ENCODE measurements at places on chromosomes 2 and 18.

GRCh38 chr2:224956706-224957105 is 85.6 kb downstream of the DOCK10 start:
- no peak for DNase-seq

DNA sequence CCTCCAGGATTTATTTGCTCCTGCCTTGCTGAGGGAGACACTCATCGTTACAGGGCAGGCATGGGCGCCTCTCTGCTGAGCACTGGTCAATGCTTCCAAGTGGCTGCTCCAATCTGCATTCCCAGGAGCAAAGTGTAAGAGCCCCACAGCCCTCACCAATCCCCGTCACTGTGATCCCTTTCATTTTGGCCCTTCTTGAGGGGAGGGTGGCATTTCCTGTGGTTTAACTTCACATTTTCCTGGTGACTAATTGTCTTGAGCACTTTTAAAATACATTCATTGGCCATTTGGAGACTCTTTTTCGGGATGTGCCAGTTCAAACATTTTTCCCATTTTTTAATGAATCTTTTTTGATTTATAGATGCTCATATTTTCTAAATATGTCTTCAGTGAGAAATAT is 33.0 kb downstream of the TPO start:
- no peak for DNase-seq

- DNase-seq, result peak; percentile 80
Observed at GRCh38 chr2:218292048-218293014, at the start of gene TMBIM1. TMBIM1 (minus strand) TSS chr2:218292503; CDS start chr2:218282141, 10,362 bp downstream.

GRCh38 chr2:61841286-61841685 is 12.6 kb downstream of the FAM161A start:
- DNase-seq, result no peak

GRCh38 chr2:191910518-191910917 is 63.6 kb upstream of the CAVIN2 start:
- DNase-seq, result no peak

GRCh38 chr18:78006774-78007260 is 757.2 kb downstream of the GALR1 start:
- DNase-seq, result no peak

- no peak for DNase-seq
Observed at GRCh38 chr2:128371248-128371630, 52.6 kb upstream of the HS6ST1 start.

DNA sequence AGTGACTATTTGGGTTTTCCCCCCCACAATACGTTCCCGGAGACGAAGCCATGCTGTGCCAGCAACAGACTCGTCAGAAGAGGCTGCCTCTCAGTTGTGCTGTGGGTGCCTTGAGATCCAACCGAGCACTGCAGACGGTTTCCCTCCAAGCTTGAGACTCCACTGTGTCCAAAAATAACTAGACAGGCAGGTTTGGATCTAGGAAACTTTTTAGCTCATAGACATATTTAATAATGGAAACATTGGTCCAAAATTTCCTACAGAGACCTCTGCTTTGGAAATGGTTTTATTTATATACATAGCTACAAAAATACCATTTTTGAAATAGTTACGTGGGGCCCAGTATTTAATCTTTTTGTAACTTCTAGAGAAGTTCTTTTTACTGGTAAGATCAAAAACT is 63.1 kb upstream of the SPATS2L start:
- no peak for DNase-seq

GRCh38 chr2:228658998-228659397 is 477.5 kb upstream of the SPHKAP start:
- no peak for DNase-seq

DNA sequence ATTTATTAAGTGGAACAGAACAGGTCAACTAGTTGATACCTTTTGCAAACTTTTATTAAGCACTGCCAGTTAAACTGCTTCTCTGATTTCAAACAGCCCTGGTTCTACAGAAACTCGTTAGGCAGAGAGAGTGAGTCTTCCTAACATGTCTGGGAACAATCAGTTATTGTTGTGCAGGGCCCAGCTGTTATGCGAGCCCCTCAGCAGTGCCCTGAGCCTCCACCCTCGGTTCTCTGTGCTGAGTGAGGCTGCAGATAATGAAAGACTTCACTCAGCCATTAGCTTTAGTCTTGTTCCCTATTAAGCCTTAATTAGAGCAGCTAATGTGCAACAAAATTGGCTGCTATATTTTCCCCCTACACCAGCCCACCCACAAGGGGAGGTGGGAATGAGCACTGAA is 39.6 kb downstream of the KCTD18 start:
- DNase-seq, result no peak

- no peak for DNase-seq
Observed at GRCh38 chr2:44789971-44790721, 151.4 kb upstream of the SIX3 start.

GRCh38 chr2:149652526-149652925 is 65.0 kb upstream of the MMADHC start:
- DNase-seq, result no peak

DNA sequence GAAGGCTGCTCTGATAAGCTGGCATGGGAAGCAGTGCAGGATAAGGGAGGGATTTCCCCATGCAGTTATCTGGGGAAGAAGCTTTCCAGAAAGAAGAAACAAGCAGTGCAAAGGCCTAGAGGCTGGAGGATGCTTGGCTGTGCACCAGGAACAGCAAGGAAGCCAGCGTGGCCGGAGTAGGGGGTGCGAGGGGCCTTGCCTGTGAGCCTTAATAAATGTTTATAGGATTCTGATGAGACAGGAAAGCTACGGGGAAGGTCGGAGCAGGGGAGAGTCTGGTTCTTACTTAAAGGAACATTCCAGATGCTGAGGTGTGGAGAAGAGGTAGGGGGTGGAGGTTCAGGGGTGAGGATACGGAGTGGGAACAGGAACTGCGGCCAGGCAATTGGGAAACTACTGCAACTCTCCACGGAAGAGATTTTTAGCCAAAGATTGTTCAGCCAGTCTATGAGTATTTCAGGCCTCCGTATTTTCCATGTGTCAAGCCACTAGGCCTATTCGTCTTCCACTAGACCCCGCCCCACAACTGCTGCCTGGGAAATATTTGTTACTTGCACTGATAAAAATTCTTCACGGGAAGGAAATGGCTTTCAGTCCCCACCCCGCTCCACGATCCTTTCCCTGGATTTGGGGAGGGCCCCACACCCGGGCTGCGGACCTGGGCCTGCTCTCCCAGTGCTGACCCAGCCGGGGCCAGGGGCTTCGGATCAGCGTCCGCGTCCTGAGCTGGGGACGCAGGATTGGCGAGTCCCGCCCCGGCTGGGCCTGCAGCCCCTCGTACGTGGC is 516 bp downstream of the EIF2AK2 start:
- peak; percentile 23 for DNase-seq

- no peak for DNase-seq
Observed at GRCh38 chr2:40364151-40364874, 87.6 kb downstream of the SLC8A1 start.

- DNase-seq, result no peak
Observed at GRCh38 chr2:177053038-177053437, 159.6 kb upstream of the HNRNPA3 start.

- DNase-seq, result no peak
Observed at GRCh38 chr2:235414422-235414821, 79.4 kb upstream of the AGAP1 start.

DNA sequence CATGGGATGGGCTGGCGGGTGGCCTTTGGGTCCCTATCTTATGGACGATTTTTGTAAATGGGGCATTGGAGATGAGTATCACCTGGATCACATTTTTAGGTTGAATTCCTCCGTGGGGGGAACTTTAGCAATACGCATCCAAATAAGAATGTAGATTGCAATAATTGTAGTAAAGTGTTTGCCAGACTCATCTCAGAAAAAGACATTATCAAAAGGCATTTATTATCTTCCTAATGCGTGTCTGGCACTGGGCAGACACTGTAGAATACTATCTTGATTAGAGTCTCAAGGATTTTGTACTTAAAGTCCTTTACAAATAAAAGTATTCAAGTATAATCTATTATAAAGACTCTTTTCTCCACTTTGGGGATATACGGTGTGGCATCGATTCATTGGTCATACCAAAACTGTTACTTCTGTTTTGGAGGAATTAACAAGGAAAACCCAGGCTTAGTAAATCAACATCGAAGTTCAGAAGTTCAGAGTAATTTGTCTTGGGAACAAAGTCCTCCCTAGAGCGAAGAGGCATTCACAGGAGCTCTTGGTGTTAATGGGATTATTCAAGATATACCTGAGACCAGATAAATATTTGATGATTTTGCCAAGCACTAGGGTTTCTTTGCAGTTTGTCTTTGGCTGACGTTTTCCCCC is 578 bp upstream of the ACKR3 start:
- DNase-seq, result no peak

DNA sequence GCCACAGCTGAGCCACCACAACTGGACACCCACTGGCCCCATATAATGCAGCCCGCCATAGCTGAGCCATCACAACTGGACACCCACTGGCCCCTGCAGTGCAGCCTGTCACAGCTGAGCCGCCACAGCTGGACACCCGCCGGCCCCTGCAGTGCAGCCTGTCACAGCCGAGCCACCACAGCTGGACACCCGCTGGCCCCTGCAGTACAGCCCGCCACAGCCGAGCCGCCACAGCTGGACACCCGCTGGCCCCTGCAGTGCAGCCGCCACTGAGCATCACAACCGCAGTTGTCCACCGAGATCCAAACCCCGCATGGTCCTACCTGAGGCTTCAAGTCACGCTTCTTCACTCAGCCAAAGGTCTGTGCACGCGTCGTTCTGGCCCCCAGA is 134.2 kb downstream of the PXDN start:
- no peak for DNase-seq

- no peak for DNase-seq
Observed at GRCh38 chr18:21701621-21702020, 3.0 kb downstream of the ABHD3 start.

Data from stimulated activated CD4-positive, alpha-beta T cell treated with anti-CD3 and anti-CD28 coated beads, Interleukin-4, amount 100 ng/mL, for 1 hour (primary cell).